Effector memory CD8-positive, alpha-beta T cell (primary cell): ENCODE measurements at places on chromosomes 2 and 18.

- no peak overlapping the region for H3K27ac ChIP-seq
- H3K4me3 ChIP-seq: no peak overlapping the region
- no peaks in the 10 kb centered on the region for H3K27me3 ChIP-seq
- no peak for DNase-seq
- no peaks in the 10 kb centered on the region for H3K36me3 ChIP-seq
Measured at GRCh38 chr2:229429589-229429988, 158.5 kb upstream of the PID1 start.

GRCh38 chr2:130369311-130369964 lies 13.6 kb downstream of the PTPN18 start:
- H3K4me1 ChIP-seq: peaks cover 41% of the 10 kb centered on the region
- H3K27ac ChIP-seq: peak overlapping the region; percentile 97
- H3K36me3 ChIP-seq: peaks cover 25% of the 10 kb centered on the region
- peak overlapping the region; percentile 83 for H3K4me3 ChIP-seq
- no peak for DNase-seq

- H3K4me1 ChIP-seq: no peaks in the 10 kb centered on the region
- no peaks in the 10 kb centered on the region for H3K27me3 ChIP-seq
Measured at GRCh38 chr2:172053486-172053885, 31.8 kb upstream of the DLX1 start.

DNA sequence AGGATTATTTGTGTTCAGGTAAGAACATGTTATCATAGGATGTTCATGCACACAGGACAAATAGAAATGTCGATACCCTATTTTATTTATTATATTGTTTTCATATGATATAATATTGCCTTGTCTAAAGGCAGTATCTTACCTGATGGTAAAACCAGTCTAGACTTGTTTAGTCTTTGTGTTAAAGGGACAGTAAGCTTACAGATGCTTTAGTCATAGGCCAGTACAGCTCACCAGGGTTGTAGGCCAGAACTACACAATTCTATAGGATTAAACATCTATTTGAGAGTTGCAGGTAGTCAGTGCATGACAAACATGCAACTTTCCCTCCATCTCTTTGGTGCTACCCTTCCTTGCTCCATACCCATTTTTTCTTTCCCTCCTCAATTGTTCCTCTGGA lies 158.5 kb downstream of the GALNT3 start:
- no peak for DNase-seq
- H3K4me1 ChIP-seq: no peaks in the 10 kb centered on the region
- H3K27ac ChIP-seq: no peak overlapping the region
- H3K27me3 ChIP-seq: peaks cover 10% of the 10 kb centered on the region

GRCh38 chr2:233005096-233005495 lies 8.0 kb downstream of the NGEF start:
- H3K27me3 ChIP-seq: peaks cover 43% of the 10 kb centered on the region
- H3K4me1 ChIP-seq: no peaks in the 10 kb centered on the region
- no peaks in the 10 kb centered on the region for H3K36me3 ChIP-seq

- DNase-seq: no peak
- H3K27ac ChIP-seq: no peak overlapping the region
- H3K4me1 ChIP-seq: no peaks in the 10 kb centered on the region
- no peak overlapping the region for H3K4me3 ChIP-seq
- H3K36me3 ChIP-seq: no peaks in the 10 kb centered on the region
Measured at GRCh38 chr2:198116756-198117155, 312.4 kb downstream of the PLCL1 start.

GRCh38 chr18:26458526-26459232 lies 89.7 kb downstream of the KCTD1 start:
- H3K36me3 ChIP-seq: no peaks in the 10 kb centered on the region
- H3K4me3 ChIP-seq: no peak overlapping the region
- no peaks in the 10 kb centered on the region for H3K27me3 ChIP-seq
- peaks cover 4% of the 10 kb centered on the region for H3K4me1 ChIP-seq

DNA sequence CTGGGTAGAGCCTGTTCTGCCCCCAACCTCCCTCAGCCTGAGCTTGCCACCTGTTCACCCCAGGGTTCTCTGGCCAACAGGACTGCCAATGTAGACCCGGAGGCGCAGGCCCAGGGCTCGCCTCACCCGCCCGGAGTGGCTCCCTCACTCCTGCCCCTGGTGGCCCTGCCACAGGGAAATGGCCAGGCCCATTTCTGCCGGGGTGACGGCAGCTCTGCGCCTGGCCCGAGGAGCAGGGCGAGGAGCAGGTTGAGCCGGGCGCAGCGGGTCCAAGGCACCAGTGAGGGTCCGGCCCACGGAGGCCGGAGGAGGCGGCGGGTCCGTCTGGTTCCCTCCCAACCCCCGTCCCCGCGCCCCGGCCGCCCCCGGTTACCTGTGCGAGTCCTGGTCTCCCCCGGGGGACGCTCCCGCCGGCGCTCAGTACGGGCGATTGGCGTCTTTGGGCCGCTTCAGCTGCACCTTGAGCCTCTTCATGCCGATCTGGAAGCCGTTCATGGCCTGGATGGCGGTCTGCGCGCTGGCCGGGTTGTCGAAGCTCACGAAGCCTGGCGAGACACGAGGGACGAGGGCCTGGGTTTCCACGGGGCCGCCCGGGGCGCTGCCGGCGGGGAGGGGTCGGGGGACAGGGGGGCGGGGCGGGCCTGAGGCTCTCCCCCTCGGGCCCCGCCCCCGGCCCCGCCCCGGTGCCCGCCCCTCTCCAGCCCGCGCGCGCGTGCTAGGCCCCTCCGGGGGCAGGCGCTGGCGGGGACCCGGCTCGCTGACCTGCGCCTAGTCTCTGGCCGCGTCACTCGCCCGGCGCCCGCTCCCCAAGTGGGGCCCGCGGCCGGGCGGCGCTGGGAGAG lies 312.0 kb downstream of the CELF4 start:
- H3K36me3 ChIP-seq: no peaks in the 10 kb centered on the region
- H3K4me1 ChIP-seq: peaks cover 6% of the 10 kb centered on the region
- H3K27me3 ChIP-seq: peaks cover 89% of the 10 kb centered on the region
- H3K27ac ChIP-seq: no peak overlapping the region

DNA sequence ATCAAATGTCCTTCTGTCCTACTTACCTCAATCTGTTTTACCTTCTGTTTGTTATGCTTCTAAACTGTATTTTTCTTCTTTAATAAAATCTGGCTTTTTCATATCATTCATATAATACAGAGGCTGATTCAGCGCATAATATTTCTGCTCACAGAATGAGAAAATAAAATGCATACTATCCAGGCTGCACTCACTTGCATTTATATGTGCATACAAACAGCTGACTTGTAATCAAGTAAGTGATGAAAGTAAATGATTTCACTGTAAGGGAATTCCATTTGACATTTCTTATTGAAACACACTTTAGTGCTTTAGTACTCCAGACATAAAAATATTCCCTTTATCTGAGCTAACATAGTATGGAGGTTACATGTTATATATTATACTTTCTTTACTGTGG lies 75.3 kb upstream of the PROKR1 start:
- no peaks in the 10 kb centered on the region for H3K27me3 ChIP-seq
- no peak overlapping the region for H3K4me3 ChIP-seq
- no peak overlapping the region for H3K27ac ChIP-seq
- no peaks in the 10 kb centered on the region for H3K36me3 ChIP-seq
- H3K4me1 ChIP-seq: no peaks in the 10 kb centered on the region

DNA sequence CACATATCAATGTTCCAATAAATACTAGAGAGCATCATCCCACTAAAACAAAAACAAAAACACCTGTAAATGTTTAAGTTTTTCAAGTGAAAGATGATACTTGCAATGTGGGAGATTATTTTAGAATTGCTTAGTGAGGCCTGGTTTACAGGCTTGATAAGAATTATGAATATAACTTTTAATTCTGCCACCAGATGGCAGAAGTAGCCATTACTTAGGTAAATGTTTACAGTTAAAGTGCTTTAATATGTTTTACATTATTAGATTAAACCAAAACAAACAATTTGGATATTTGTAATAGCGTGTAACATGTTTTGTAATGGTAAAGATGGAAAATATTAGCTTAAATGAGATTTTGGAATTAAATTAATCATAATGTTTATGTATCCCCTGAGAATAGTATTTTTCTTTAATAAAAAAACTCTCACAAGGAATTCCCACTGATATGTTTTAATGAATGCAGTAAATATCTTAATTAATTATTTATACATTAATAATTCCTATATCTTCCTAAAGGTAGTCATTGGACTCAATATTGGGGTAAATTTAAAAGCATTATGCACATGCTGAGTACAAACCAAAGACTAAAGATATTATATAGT lies 522.0 kb downstream of the SPAG16 start:
- DNase-seq: no peak
- no peak overlapping the region for H3K4me3 ChIP-seq
- no peak overlapping the region for H3K27ac ChIP-seq
- no peaks in the 10 kb centered on the region for H3K27me3 ChIP-seq
- no peaks in the 10 kb centered on the region for H3K36me3 ChIP-seq
